ENCODE measurements at places on chromosomes 7 and 10.

DNA sequence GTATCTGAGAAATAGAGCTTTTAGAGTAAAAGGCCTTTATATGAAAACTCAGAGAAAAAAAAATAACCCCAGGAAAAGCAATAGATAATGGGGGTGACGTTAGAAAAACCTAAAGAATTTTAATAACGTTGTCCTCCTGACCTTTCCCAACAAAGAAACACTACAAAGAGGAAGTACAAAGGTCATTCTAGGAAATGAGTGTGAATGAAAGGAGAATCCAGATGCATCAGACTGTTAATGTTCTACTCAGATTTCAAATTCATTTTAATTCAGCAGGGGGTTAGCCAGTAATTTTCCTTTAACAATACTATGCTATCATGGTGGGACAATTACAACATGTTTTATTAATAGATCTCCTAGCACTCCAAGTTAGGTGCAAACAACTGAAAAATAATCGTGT is 73.8 kb upstream of the CDK1 start:
- DNase-seq: no peak

DNA sequence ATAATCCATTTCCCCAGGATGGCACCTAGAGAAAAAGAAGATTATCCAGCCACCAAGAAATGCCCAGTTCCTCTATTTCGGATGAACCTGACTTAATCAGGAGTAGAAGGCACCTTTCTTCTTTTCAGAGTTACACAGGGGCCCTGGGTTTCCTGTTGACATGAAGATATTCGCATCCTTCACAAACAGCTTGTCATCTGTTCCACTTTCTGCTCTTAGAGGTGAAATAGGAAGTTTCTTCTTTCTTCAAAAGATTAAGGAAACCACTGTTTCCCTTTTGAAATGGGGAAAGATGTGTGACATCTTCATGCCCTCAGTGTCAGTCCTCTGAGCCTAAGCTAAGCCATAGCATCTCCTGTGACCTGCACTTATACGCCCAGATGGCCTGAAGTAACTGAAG is 39.1 kb upstream of the RAB18 start:
- DNase-seq: no peak

DNA sequence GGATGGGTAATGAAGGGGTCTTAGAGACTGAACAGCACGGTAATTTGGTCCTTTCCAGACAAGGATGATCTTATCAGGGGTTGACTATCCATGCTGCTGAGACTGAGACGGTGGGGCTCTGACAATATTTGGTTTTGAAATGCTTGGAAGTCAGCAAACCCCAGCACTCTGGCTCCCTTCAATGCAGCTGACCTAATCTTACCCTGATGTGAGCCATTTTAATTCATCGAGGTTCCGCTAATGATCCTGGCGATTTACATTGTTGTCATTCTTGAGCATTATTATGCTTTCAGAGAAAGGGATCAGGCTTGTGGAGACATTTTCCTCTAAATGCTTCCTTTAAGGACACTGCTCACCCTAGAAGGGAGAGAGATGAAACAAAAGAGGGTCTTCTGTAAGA is 114.6 kb upstream of the BMPER start:
- DNase-seq: no peak

DNA sequence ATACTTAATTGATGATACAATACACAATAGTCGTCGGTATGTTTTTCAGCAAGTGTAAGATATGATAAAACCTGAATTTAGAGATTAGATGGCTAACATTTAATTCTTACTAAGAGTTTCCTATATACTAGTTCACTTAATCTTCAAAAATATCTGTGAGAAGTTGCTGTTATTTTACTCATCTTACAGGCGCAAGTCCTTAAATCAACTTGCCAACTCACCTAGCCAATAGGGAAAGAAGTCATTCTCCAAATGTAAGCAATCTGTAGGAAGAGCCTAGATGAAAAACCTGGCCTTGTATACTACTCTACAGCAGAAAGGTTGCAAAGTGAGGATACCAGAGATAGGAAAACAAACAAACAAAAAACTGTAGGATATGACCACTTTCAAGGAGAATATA is 10.6 kb downstream of the CD36 start:
- DNase-seq: no peak

- DNase-seq: no peak
Observed at GRCh38 chr10:25142116-25142864, 32.5 kb upstream of the GPR158 start.

GRCh38 chr10:101120520-101120883 is 10.6 kb upstream of the TLX1 start:
- no peak for DNase-seq

GRCh38 chr10:88253622-88254021 is 329.5 kb downstream of the RNLS start:
- no peak for DNase-seq

GRCh38 chr7:18866359-18867036 is 250.9 kb downstream of the TWIST1 start:
- no peak for DNase-seq

DNA sequence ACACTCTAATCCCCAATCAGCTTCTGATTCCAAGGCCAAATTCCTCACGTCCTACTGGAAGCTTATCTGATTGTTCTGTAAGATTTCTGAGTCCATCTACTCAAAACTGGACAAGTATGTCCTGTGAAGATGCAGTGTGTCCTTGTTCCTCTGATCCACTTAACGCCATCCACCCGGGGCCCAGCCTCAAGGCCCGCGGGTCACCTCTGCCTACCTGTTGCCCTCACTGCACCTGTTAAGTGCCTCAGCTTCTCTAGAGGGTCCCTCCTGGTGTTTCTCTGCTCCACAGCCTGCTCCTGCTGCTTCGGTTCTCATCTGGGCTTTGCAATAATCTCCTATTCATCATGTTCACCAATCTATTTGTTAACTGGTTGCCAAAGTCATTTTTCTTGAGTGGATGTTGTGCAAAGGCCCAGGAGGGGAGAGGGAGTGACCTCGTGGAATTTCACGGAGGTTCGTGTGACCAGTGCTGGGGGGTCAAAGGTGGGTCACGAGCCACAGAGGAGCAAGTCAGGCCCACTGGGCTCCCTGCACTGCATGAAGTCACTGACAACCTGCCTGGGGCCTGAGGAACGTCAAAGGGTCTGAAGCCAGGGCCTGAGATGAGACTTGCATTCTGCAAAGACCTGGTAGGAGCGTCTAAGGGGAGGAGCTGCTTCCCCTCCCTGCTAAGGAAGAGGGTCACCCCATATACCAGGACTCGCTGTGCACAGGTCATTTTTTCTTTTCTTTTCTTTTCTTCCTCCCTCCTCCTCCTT is 338.1 kb downstream of the WDR37 start:
- no peak for DNase-seq

GRCh38 chr10:11004144-11005077 is 13.3 kb upstream of the CELF2 start:
- DNase-seq: no peak

DNA sequence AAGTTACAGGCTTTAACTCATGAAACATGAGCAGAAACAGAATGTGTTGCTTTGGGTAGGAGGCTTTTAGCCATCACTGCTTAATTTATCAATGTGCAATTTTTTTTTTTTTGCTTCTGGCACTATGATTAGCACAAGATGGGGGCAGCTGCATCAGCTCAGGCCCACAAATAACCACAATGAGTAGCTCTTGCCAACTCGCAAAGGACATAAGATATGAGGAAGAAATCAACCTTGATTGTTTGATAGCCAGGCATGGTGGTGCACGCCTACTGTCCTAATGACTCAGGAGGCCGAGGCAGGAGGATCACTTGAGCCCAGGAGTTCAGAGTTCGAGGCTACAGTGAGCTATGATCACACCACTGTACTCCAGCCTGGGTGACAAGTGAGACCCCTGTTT is 12.3 kb downstream of the NOD1 start:
- no peak for DNase-seq

DNA sequence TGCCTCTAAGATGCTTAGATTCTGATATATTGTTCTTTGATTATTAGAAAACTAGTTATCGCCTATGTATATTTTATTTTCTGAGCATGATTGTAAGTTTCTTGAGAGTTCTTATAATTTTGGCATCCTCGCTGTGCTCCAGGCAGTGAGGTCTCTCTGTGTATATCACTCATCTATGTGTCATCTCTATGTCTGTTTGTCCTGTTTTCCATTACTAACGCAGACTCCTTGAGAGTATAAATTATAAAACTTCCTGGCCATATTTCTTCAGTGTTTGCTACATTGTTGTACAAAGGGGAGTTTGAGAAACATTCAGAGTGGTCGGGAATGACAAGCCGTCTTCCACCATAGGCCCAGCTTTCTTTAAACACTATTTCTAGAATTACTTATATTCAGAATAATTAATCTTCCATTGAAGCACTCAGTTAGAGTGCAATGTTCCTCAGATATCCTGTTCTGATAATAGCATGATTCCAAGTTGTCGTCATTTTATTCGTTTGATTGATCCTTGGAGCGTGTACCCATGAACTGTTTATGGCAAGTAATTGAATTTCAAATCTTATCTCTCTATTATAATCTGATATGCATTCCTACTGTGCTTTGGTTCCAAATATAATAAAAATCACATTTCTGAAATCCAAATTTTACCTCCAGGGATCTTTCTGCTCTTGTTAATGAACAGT is 206.6 kb downstream of the BAMBI start:
- no peak for DNase-seq

- no peak for DNase-seq
Observed at GRCh38 chr10:82245906-82246560, 371.0 kb downstream of the NRG3 start.

GRCh38 chr7:124171068-124171467 is 138.2 kb upstream of the TMEM229A start:
- no peak for DNase-seq

- no peak for DNase-seq
Observed at GRCh38 chr10:51366044-51366443, 291.8 kb downstream of the PRKG1 start.

DNA sequence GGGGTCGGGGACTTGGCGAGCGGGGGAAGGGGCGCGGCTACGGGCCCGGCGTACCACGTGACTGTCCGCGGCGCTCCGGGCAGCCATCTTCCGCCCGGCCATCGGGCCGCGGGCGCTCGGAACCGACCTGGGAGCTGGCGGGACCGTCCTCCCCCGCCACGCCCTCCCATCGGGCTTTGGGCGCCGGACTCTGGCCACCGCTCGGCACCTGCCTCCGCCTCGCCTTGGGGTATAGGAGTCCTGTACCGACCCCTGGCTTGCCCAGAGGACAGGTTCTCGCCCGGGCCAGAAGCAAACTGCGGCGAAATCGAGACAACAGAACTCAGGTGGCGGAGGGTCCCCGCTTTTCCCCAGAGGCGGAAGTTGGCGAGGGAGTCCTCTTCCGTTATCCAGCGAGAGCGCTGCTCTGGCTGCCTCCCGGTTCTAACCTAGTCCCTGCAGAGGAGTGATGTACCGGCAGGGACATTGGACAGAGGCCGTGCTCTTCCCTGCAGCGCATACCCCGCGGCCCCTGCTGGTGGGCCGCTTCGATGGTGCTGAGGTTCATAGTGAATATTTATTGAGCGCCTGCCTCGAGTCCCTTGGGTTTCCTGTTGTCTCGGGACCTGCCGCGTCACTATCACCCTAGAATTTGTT is 1.2 kb upstream of the SGMS1 start:
- peak; percentile 32 for DNase-seq

- no peak for DNase-seq
Observed at GRCh38 chr10:31055573-31056251, 24.0 kb upstream of the ZNF438 start.

DNA sequence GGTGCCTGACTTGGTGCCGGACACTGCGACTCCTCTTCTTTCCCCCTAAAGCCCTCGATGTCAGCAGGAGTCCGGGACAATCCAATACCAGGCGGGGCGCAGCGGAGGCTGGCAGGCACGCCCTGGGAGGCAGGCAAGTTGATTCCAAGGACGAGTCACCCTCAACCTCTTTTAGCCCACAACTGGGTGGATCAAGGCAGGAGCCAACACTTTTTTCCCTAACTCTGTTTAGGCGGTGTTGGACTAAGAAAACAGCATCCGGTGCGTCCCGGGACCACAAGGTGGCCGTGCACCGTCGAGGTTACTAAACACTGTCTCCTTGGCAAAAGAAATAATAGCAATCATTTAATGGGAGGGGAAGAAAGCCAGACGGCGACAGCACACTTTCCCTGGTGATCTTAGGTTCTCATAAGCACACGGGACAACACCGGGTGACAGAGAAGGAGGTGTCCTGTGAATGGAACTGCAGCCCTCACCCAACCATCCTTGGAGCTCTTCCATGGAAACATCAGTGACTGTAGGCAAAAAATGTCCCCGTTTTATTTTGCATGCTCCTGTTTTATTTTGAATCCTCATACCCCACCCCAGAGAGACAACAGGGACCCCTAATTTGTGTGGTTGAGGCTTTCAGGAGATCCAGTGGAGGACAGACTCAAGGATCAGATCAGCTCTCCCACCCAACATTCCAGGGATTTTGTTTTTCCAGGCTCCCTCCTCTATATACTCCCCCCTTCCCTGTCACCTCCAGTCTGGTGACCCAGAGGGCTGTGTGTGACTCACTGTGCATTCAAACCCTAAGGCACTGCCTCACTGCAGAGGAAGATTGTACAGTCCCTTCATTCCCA is 1.3 kb upstream of the CALCR start:
- DNase-seq: no peak

DNA sequence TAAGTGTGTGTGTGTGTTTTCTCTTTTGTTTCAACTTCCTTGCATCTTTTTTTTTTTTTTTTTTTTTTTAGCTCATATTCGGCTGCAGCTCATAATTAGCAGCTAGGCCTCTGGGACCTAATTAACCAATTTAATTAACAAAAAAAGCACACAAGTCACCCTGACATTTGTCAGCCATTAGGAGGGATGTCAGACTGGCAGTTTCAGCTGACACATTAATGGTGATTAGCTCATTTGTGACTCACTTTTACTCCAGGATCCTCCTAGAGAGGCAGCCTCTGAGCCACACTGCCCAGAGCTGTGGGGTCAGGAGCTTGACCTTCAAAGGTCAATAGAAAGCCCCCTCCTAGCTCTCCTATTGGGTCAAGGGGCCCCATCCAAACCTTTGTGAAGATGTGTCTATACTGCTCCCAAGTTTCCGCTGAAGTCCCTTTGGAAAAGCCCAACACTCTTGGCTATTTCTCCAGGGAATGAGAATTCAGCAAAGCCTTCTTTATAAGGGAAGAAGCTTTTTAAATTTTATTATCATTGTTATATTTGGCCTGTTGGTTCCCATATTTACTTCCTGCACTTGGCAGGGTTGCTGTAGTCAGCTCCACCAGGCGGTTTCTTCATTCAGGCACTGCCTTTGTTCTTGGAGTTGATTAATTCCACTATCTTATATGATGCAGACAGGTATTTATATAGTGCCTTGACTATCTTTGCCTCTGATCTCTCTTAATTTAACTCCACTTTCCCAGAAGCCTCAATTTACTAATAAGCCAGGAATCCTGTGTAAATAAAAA is 109.5 kb upstream of the HABP2 start:
- no peak for DNase-seq
